ENCODE measurements at places on chromosomes 11 and 22.

- DNase-seq, result no peak
These were observed 37.9 kb downstream of the PKNOX2 start for GRCh38 chr11:125202362-125202880.

- DNase-seq, result peak; percentile 58
These were observed 862 bp upstream of the CENATAC start for GRCh38 chr11:118996926-118997626.

GRCh38 chr11:102653744-102654291 is 28.7 kb upstream of the MMP20 start:
- DNase-seq, result no peak

DNA sequence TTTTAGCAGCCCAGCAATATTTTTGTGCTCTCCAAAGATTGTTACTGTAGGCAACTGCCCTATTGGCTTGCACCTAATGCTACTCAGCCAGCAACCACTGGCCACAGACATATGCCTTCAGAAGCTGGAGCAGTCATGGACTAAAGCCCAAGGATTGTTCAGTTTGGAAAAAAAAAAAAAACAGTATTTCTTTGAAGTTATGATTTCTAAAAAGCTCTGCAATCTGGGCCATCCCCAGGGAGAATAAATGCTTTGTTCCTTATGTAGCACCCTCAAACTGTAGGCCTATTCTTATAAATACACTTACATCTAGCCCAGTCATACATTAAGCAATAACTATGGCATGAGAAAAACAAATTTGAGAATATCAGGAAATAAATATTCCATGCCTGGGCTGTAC is 2190.5 kb upstream of the RAG2 start:
- DNase-seq, result no peak

GRCh38 chr22:20027966-20028854 is 7.3 kb downstream of the TANGO2 start:
- no peak for DNase-seq

DNA sequence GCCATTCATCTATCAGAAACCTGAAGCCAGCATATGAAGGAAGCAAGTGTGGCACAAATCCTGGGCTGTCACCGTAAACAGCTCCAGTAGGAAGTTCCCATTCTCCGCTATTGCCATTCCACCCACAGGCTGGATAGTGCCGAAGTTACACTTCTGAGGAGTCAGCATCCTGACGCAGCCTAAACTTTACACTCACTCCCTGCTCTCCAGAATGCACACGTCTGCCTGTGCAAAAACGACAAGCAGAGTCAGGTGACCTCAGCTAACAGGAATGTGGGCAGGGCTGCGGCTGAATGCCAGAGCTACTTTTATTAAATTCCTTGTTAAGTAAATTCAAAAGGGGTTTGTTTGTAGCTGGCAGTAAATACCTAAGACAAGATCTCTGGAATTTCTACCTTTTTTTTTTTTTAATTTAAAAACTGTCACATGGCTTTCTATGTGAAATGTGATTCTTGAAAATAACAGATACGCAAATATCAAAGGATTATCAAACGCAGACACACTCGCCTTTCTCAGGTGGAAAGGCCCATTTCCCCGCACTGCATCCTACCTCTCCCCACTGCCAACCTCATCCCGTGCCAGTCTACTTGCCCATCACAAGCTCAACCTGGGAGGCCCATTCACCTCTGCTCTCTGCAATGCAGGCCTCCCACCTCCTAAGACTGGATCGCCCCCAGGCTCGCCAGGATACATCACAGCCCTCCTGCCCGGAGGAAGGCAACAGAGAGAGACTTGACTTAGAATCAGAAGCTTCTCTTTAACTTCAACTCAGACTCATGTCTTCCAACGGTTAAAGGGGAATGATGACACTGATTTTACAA is 33.5 kb downstream of the NFRKB start:
- DNase-seq, result no peak

- DNase-seq, result no peak
These were observed 1359.5 kb downstream of the TBC1D22A start for GRCh38 chr22:48121984-48122383.

- no peak for DNase-seq
These were observed 378.8 kb downstream of the DYNC2H1 start for GRCh38 chr11:103488031-103488461.

Data from activated CD8-positive, alpha-beta memory T cell treated with anti-CD3 and anti-CD28 coated beads, Interleukin-2, amount 10 ng/mL, durations not matched to agents 7 days and 5 days (primary cell).